ENCODE measurements at places on chromosomes 7 and 10.

DNA sequence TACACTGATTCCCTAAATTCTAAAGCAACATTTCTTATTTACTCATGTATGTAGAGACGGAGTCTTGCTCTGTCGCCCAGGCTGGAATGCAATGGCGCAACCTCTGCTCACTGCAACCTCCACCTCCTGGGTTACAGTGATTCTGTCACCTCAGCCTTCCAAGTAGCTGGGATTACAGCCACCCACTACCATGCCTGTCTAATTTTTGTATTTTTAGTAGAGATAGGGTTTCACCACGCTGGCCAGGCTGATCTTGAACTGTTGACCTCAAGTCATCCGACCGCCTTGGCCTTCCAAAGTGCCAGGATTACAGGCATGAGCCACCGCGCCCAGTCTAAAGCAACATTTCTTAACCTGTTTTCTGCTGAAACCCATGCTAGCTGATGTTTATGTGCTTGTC lies 227.6 kb upstream of the PLXDC2 start:
- DNase-seq = no peak

- peak; percentile 37 for DNase-seq
These were observed 347.8 kb downstream of the KCNMA1 start for GRCh38 chr10:77289790-77290189.

- DNase-seq = no peak
These were observed 49.4 kb downstream of the TRIL start for GRCh38 chr7:28908775-28909174.

GRCh38 chr7:155763691-155764437 lies 48.4 kb downstream of the SHH start:
- no peak for DNase-seq

- DNase-seq = no peak
These were observed 60.3 kb upstream of the C1GALT1 start for GRCh38 chr7:7122033-7122478.

Data from Daoy (cell line).